ENCODE measurements at places on chromosomes 1 and 21. TPM values are rescaled to one million over a fixed set of nuclear protein-coding genes. Genes with fewer than 3 reads are reported as not detected.

The PTGFR gene
- total RNA-seq: 2.9 TPM

The CFAP141 gene
- total RNA-seq: 6.5 TPM

The ARTN gene
- total RNA-seq: not detected

The PROK1 gene
- total RNA-seq: not detected

The GLIS1 gene
- 1.0 TPM for total RNA-seq

The CCDC185 gene
- total RNA-seq: not detected

The CDK18 gene
- total RNA-seq: 16.7 TPM

The ANKRD65 gene
- total RNA-seq: 27.2 TPM

The TMEM61 gene
- not detected for total RNA-seq

The MROH9 gene
- total RNA-seq: 4.1 TPM

The RBP7 gene
- total RNA-seq: 4.3 TPM

The TMEM79 gene
- 1.6 TPM for total RNA-seq

The KCNC4 gene
- total RNA-seq: 4.7 TPM

The NUP210L gene
- not detected for total RNA-seq

The SLFNL1 gene
- total RNA-seq: 7.3 TPM

The GPR52 gene
- total RNA-seq: 1.1 TPM

The KPNA6 gene
- total RNA-seq: 53.8 TPM

The ANKRD35 gene
- total RNA-seq: 2.5 TPM

The PLPPR5 gene
- total RNA-seq: not detected

The HIVEP3 gene
- 9.7 TPM for total RNA-seq

The ZNF684 gene
- total RNA-seq: 1.2 TPM

The ETNK2 gene
- total RNA-seq: not detected

The C1orf87 gene
- 0.40 TPM for total RNA-seq

The RASAL2 gene
- 59.0 TPM for total RNA-seq

The CACNA1S gene
- not detected for total RNA-seq

The FASLG gene
- total RNA-seq: 0.49 TPM

The NECTIN4 gene
- 13.7 TPM for total RNA-seq

The DMBX1 gene
- total RNA-seq: not detected

The KRTAP21-3 gene
- not detected for total RNA-seq

The ADARB1 gene
- 26.5 TPM for total RNA-seq

The DSCAM gene
- total RNA-seq: 0.26 TPM

The C1orf105 gene
- not detected for total RNA-seq

The S100A12 gene
- total RNA-seq: 48.6 TPM

The DENND2D gene
- total RNA-seq: 66.0 TPM

The SLX9 gene
- total RNA-seq: 20.2 TPM

The CTSS gene
- 534 TPM for total RNA-seq

The FHAD1 gene
- 28.3 TPM for total RNA-seq

Data from upper lobe of left lung (tissue), 6 donors.